Daoy (cell line): ENCODE measurements at places on chromosomes 2 and 18. TPM values are rescaled to one million over a fixed set of nuclear protein-coding genes. Genes with fewer than 3 reads are reported as not detected.

CNTNAP5 gene
- not detected in 2 replicates for total RNA-seq

CRYBA2 gene
- total RNA-seq = 2.2 and 4.3 TPM in 2 replicates

TUBA3E gene
- total RNA-seq = 1.0 and 3.5 TPM in 2 replicates

RPRM gene
- total RNA-seq = 0.12 and 0.40 TPM in 2 replicates

NFE2L2 gene
- 58.4 and 60.0 TPM in 2 replicates for total RNA-seq

IL36A gene
- not detected in 2 replicates for total RNA-seq

SLC66A3 gene
- 9.8 and 25.5 TPM in 2 replicates for total RNA-seq

PLCL1 gene
- 0.11 TPM in 1 of 2 replicates, not detected in the other for total RNA-seq

RFX8 gene
- 0.69 and 4.6 TPM in 2 replicates for total RNA-seq

CHRNG gene
- total RNA-seq = not detected in 2 replicates

LRRTM1 gene
- not detected in 2 replicates for total RNA-seq

C2orf80 gene
- not detected in 2 replicates for total RNA-seq

ITGB6 gene
- 3.1 and 4.2 TPM in 2 replicates for total RNA-seq

FAM161A gene
- total RNA-seq = 2.7 and 4.0 TPM in 2 replicates

ERICH2 gene
- total RNA-seq = 0.42 TPM in 1 of 2 replicates, not detected in the other

KCNG2 gene
- total RNA-seq = not detected in 2 replicates

MYO3B gene
- not detected in 2 replicates for total RNA-seq
